K562 (cell line): ENCODE measurements at places on chromosomes 7 and 10. TPM values are rescaled to one million over a fixed set of nuclear protein-coding genes. Genes with fewer than 3 reads are reported as not detected.

DNA sequence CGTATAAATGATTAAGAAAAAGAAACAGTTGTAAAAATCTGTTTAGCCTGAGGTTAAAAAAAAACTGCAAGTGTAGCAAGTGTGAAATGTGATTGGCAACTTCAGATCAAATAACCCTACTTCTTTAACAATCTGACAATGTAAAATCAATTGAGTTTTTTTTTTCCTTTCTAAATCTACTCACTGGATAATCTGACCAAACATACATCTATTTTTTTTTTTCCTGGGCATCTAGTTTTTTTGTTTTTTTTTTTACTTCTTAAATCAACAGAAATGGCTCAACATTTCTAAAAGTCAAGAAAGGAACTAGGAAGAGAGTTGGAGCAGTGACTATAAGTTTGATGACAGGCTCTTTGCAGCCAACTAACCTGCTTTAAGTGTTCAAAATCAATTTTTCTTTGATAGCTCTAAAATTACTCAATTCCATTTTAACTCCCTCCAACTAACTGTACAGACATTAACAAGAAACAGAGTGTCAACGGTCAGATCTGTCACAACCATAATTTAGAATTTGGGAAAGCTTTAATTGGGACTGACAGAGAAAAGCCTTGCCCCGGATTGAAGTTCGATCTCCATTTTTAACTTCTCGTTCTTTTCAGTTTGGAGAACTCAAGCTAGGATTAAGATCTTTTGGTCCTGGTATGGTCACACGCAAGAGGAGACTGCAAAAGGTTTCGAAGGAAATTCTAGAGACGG lies 1.2 kb downstream of the ARL3 start:
- H3K4me3 ChIP-seq: peak overlapping the region; percentile 95
- H3K36me3 ChIP-seq: peaks cover 14% of the 10 kb centered on the region; the same call in 2 of the 3 replicates
- no peak for DNase-seq
- peaks cover 16% of the 10 kb centered on the region; the same call in 2 of the 3 replicates for H3K4me1 ChIP-seq
- H3K27me3 ChIP-seq: no peaks in the 10 kb centered on the region

DNA sequence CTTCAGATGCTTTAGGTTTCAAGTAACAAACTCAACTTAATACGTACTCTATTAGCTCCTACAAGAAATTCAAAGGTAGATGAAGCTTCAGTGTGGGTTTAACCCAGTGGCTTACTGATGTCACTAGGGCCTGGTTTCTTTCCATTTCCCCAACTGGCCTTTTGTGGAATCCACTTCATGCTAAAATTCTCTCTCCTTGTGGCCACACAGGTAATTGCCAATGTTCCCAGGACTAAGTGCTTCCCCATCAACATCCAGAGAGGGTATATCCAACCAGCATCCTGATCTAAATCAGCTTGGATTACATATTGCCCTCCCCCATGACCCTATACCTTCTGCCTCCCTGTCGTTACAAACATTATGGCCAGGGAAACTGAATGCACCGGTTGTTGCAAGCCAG lies 10.7 kb downstream of the FBXL13 start:
- DNase-seq: no peak
- H3K36me3 ChIP-seq: no peaks in the 10 kb centered on the region
- no peaks in the 10 kb centered on the region for H3K27me3 ChIP-seq
- H3K4me3 ChIP-seq: no peak overlapping the region

Gene AKR1C2
- 29.0 and 35.4 TPM in 2 replicates for polyA plus RNA-seq

GRCh38 chr10:21751341-21752310 lies 217.6 kb downstream of the MLLT10 start:
- no peak overlapping the region for H3K27ac ChIP-seq
- no peak overlapping the region for H3K4me3 ChIP-seq
- DNase-seq: no peak
- peaks cover 30% of the 10 kb centered on the region for H3K4me1 ChIP-seq
- no peaks in the 10 kb centered on the region for H3K27me3 ChIP-seq

GRCh38 chr7:132656846-132657776 lies 80.8 kb upstream of the PLXNA4 start:
- no peaks in the 10 kb centered on the region for H3K4me1 ChIP-seq
- H3K4me3 ChIP-seq: no peak overlapping the region
- H3K36me3 ChIP-seq: no peaks in the 10 kb centered on the region

- no peaks in the 10 kb centered on the region for H3K36me3 ChIP-seq
- DNase-seq: no peak
- H3K27me3 ChIP-seq: no peaks in the 10 kb centered on the region
- H3K4me1 ChIP-seq: no peaks in the 10 kb centered on the region
- no peak overlapping the region for H3K27ac ChIP-seq
Measured at GRCh38 chr7:71659622-71660021, 527.7 kb downstream of the GALNT17 start.

DNA sequence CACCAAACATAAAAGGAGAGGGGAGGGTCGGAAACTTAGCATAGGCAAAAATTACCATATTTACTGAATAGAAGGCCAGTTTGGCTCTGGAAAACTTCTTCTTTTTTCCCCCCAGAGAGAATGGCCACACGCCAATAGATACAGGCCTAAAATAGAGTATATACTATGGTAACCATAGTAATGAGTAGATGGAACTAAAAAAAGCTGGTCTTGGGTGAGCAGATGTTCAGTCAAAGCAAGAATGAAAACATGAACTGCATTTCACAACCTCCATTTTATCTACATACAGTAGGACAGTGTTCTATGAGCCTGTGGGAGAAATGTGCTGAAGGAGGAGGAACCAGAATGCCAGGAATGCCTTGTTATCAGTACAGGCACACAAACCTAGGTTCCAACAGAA lies 141.7 kb upstream of the SEMA3A start:
- H3K4me3 ChIP-seq: no peak overlapping the region
- no peak for DNase-seq
- no peaks in the 10 kb centered on the region for H3K4me1 ChIP-seq
- no peaks in the 10 kb centered on the region for H3K27me3 ChIP-seq
- H3K36me3 ChIP-seq: no peaks in the 10 kb centered on the region

DNA sequence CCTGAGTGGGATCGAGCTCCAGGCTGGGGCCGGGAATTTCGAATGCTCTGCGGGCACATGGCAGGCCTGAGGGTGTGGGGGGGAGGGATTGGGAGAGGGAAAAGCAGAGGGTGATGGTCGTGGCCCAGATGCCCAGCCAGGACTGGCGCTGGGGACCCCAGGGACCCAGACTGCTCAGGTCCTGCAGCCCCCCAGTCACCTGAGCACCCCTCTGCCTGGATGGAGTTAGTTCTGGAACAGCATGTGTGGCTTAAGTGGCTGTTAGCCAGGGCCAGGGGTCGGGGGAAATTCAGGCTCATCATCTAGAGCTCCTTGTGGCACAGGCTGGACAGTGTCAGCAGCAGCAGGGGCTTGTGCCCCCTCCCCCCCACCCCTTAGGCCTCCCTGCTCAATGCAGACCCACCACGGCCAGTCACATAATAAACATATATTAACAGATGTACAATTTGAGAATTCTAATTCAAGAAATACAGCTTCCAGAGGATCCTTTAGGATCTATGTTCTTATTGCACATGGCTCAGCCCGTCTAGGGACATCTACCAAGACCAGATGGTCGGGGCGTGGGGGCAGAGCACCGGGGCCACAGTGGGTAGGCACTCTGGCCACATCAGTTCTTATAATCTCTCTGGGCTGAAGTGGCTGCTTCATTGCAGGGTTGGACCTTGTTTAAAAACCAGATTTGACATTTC lies 22.2 kb downstream of the DNAJB12 start:
- H3K4me3 ChIP-seq: no peak overlapping the region
- no peak for DNase-seq
- H3K27me3 ChIP-seq: no peaks in the 10 kb centered on the region
- peaks cover 40% of the 10 kb centered on the region; the same call in 2 of the 3 replicates for H3K36me3 ChIP-seq
- peaks cover 20% of the 10 kb centered on the region; the same call in 2 of the 3 replicates for H3K4me1 ChIP-seq
- no peak overlapping the region for H3K27ac ChIP-seq

Gene OR2A14
- not detected in 2 replicates for polyA plus RNA-seq

DNA sequence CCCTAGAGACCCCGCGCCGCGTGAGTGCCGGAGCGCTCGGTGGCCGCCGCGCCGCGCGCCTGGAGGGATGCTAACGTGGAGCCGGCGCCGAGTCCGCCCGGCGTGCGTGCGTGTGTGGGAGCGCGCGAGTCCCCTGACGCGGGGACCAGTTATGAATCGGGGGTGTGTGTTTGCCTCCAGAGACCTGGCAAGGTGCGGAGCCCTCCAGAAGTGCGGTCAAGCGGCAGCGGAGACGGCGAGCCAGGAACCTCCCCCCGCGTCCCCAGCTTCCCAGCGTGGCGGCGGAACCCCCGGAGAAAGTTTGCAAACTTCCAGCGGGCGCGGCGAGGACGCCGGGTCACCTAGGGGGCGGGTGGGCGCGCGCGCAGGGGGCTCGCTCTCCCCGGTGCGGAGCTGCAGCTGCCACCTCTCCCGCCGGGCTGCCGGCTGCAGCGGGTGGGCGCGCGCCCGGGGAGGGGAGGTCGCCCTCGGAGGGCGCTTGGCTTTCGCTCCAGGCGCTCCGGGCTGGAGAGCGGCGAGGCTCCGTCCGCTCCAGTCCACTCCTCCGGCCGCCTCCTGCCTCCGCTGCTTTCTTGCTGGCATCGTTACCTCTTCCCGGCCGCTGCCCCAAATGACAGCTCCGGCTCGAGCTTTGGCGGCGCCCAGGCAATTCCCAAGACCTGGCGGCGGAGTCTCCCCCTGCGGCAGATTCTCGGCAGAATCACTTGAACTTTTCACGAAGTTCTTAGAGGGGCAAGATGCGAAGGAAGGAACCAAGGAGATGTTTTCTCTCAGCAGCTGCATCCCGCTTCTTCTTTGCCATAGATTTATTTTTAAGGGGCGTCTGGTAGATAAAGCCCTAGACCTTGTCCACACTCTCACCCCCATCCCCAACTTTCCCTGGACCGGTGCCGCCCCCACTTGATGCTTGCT lies 2.3 kb upstream of the CREB5 start:
- no peak overlapping the region for H3K4me3 ChIP-seq
- H3K27me3 ChIP-seq: peaks cover 5% of the 10 kb centered on the region; the same call in 1 of the 2 replicates
- H3K27ac ChIP-seq: peak overlapping the region; percentile 51; the same call in 1 of the 3 replicates
- DNase-seq: no peak
- H3K36me3 ChIP-seq: no peaks in the 10 kb centered on the region
- H3K4me1 ChIP-seq: peaks cover 6% of the 10 kb centered on the region

GRCh38 chr7:94190599-94191061 lies 186.5 kb upstream of the BET1 start:
- H3K4me1 ChIP-seq: no peaks in the 10 kb centered on the region
- H3K27ac ChIP-seq: no peak overlapping the region

- no peaks in the 10 kb centered on the region for H3K4me1 ChIP-seq
- H3K36me3 ChIP-seq: no peaks in the 10 kb centered on the region
- no peaks in the 10 kb centered on the region for H3K27me3 ChIP-seq
- DNase-seq: no peak
- no peak overlapping the region for H3K27ac ChIP-seq
Measured at GRCh38 chr10:108689891-108690290, 1233.4 kb downstream of the XPNPEP1 start.

DNA sequence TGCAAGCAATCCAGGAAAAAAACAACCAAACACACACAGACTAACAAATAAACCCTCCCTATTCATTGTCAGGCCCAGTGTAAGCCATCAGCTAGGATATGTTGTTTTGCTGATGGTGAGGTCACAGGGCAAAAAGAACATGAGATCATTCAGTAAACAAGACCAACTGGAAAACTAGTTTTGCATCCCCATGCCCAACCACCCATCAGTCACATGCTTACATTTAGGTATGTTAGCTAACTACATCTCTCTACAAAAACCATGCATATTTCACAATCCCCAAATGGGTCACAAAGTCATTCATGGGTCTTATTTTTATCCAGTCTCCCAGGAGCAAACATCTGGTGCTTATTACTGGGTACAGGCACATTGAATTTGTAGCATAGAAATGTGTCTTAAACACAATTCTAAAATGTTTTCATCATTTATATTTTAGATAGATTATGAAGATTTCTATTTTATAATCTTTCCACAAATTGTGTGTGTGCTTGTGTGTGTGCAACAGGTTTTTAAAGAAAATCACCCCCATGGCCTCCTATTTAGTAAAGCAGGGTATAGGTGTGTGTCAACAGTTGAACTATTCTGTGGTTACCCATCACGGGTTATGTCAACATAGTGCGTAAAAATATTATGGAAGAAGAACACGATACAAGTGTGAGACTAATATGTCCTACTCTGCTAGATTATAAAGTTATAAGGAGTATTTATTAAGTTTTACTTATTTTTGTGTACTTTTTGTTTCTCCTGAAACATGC lies 103.8 kb upstream of the AKR1E2 start:
- no peaks in the 10 kb centered on the region for H3K36me3 ChIP-seq
- H3K4me1 ChIP-seq: no peaks in the 10 kb centered on the region
- H3K27ac ChIP-seq: no peak overlapping the region
- H3K4me3 ChIP-seq: no peak overlapping the region
- H3K27me3 ChIP-seq: 0 out of 3 replicates have a peak, but pooled peaks cover 4% of the 10 kb centered on the region

Gene ANKRD7
- not detected in 2 replicates for polyA plus RNA-seq

DNA sequence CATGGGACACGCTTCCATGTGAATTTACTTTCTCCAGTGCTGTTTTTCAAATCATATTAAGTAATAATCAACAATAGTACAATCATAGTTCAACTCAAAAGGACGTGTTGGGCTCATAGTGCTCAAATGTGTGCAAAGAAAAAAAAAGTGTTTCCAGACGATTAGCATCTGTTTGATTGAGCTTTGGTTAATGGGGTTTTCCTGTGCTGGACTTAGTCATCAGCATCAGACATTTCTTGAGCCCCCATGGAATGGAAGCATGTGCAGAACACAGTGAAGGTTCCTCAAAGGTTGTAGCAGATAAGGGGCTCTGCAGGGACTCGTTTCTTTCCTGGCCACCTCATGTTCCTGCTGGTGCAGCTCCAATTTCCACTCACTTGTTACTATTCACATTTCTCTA lies 233.9 kb downstream of the PAXIP1 start:
- no peak for DNase-seq
- H3K4me1 ChIP-seq: peaks cover 3% of the 10 kb centered on the region; the same call in 1 of the 2 replicates
- no peak overlapping the region for H3K4me3 ChIP-seq
- H3K36me3 ChIP-seq: no peaks in the 10 kb centered on the region
- no peak overlapping the region for H3K27ac ChIP-seq
- H3K27me3 ChIP-seq: peaks cover 16% of the 10 kb centered on the region; the same call in 2 of the 3 replicates

- H3K4me3 ChIP-seq: no peak overlapping the region
- no peak overlapping the region for H3K27ac ChIP-seq
- no peak for DNase-seq
Measured at GRCh38 chr10:100168313-100168643, 17.6 kb downstream of the ERLIN1 start.

DNA sequence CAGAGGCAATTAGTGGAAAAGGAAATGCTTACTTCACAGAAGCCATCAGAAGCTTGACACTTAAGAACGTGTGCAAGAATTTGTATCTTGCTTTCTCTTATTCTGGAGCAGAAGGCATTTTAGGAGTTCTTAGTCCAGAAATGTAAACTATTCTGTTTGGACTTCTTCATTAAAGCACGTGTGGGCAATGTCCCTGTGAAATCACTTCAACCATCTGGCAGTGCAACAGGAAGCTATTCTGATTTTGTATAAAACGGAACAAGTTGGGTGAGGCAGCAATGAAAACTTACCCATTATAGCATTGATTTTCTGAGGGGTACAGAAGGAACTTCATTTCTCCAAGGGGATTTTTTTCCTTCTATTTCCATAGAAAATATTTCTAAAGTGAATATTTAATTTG lies 21.3 kb upstream of the ARHGAP21 start:
- no peak overlapping the region for H3K4me3 ChIP-seq
- DNase-seq: no peak
- H3K36me3 ChIP-seq: no peaks in the 10 kb centered on the region
- H3K27me3 ChIP-seq: no peaks in the 10 kb centered on the region
- no peaks in the 10 kb centered on the region for H3K4me1 ChIP-seq
- H3K27ac ChIP-seq: no peak overlapping the region
